ENCODE measurements at places on chromosomes 13 and 19.

DNA sequence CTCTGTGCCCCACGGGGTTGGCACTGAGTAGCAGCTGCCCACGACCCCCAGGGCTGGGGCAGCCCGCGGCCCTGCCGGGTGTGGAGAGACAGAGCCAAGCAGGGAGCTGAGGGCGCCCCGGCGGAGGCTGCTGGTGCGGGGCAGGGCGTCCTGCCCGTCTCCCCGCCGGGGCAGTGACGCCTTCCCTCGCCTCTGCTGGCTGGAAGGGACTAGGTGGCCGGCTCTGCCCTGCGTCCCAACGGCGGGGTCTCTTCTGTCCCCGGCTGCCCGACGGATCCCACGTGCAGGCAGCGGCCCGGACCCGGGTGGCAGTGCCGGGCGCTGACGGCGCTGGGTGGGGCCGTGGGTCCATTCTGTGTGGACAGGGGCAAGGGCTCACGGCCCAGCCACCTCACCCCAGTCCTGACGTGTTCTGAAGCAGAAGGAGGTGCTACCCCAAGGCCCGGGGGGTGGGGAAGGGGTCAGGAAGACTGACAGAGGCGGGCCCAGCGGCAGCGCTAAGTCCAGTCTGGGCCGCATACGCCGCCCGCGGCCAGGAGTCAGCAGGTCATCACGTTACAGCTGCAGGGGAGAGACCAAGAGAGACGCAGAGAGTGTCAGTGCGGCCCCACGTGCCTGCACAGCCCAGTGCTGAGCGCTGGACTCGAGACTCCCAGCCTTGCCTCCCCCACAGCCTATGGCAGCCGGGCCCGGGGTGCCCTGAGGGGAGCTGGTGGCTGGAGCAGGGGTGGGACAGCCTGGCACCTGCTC is 15.1 kb upstream of the PLPP2 start:
- no peak for DNase-seq

DNA sequence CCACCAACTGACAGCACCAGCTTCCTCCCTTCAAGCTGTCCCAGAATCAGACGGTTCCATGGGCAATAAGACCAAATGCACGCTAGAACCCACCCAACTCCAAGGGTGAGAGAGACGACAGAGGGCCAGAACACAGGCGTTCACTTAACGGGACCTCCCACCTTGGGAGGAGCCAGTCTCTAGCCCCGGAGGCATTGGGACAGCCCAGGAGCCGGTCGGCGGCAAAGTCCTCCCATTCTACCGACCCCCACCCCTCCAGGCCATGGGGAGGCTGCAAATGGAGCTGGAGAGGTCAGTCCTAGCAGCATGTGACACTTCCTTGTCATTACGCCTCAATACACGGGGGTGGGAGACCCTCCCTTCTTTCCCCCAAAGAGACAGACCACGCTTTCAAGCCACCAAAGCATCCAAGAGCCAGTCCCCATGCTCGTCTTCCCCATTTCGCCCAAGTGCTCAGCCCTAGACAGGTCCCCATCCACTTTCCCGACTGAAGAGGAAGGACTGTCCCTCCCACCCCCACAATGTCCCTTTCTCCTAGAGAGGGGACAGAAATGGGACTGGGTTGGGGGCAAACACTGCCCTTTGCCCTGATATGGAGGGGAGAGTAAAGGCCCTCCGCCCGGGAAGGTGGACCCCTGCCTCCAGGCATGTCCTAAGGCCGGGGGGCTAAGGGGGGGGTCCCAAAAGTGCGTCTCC is 964 bp downstream of the KHSRP start:
- peak; percentile 19 for DNase-seq

GRCh38 chr13:52348071-52348470 is 57.9 kb downstream of the THSD1 start:
- DNase-seq = no peak

- DNase-seq = no peak
Observed at GRCh38 chr13:20580257-20580656, 13.3 kb downstream of the IFT88 start.

DNA sequence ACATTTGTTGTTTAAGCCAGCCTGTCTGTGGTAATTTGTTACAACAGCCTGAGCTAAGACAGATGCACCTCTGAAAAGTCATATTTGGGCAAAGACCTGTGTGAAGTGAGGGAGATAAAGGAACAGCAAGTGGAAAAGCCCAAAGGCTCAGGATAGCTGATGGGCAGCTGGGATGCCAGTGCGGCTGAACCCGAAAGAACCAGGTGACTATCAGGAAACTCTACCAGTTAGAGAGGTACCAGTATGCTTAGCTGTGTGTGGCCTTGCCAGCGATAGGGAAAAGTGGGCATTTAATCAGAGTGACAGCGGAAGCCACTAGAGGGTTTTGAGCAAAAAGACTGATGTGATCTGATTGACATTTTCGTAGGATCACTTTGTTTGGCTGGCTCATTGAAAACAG is 764.8 kb upstream of the GPC6 start:
- DNase-seq = no peak

DNA sequence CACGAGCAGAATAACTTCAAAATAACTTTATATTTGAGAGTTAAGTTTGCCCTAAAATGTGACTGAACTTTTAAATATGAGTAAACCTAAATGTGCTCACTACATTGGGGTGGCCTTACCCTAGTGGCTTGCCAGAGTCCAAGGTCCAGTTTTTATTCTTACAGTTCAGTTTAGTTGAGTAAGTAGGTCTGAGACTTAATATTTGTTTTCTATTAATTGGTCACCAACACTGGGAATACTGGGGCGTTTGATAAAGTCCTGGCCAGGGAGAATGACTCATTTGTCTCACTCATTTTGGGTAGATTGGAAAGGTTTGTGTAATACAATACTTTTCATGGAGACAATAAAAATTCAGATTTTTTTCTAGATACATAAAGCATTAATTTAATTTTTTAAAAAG is 127.8 kb upstream of the SPATA13 start:
- DNase-seq = no peak

DNA sequence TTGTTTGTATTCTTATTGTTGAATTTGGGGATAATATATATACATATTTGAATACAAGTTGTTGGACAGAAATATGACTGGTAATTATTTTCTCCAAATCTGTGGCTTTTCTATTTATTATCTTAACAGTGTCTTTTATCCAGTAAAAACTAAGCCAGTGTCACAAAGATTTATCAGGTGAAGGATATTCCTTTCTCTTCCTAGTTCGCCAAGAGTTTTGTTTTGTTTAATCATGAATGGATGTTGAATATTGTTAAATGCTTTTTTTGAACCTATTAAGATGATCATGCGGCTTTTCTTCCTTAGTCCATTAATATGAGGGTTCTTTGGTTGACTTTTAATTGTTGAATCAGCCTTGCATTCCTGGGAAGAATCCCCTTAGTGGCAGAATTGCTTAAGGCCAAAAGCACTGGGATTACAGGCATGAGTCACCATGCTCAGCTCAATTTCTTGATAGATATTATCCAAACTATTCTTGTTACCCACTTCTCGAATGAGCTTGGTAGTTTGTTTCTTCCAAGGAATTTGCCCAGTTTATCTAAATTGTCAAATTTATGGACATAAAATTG is 53.3 kb downstream of the TEX26 start:
- no peak for DNase-seq

- DNase-seq = peak; percentile 74
Observed at GRCh38 chr19:14505488-14506239, 9.7 kb upstream of the GIPC1 start.

- DNase-seq = no peak
Observed at GRCh38 chr19:34598217-34599155, 78.5 kb downstream of the SCGB2B2 start.
